D341Med (cell line): ENCODE measurements at places on chromosomes 16 and 17.

- no peak for DNase-seq
Measured at GRCh38 chr17:49217651-49218413, 7.3 kb downstream of the ABI3 start.

DNA sequence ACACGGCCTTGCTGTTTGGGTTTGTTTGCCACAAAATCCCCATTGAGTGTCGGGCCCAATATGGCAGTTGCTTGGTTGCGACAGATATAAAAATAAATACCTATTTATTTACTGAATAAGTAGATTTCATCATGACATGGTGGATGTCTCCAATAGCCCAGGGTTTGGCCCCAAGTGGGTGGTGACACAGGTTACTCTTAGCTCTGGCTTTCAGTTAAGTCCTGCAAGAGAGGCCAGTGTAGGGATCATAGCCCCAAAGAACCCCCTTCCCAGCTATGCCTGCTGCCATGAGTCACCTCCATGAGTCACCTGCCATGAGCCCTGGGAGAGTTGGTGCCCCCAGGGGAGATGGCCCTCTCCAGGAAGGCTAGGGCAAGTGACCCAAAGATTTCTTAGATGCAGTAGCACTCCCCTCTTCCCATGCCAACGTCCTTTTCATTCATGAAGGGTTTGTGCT, 78.7 kb upstream of the LGALS9 start:
- DNase-seq, result no peak

DNA sequence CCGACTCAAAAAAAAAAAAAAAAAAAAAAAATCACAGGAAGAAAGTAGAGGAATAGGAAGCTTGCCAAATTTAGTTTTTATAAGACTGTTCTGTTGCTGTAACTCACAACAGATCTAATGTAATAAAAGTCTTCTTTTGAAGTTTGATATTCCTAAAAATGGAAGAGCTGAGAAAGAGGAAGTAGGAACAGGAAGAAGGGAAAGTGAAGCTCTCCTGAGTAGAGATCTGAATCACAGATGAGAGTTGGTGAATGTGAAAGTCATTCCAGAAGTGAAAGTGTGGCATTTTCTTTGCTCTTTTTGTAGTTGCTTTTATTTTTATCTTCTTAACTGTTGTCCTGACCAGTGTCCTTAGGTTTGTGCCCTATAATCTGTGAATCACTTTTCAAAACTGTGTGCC, 2.1 kb downstream of the NMT1 start:
- no peak for DNase-seq

- peak; percentile 14 for DNase-seq
Measured at GRCh38 chr16:57374067-57374534, 1.8 kb downstream of the CX3CL1 start.

- no peak for DNase-seq
Measured at GRCh38 chr16:75062135-75062975, 54.2 kb downstream of the LDHD start.

DNA sequence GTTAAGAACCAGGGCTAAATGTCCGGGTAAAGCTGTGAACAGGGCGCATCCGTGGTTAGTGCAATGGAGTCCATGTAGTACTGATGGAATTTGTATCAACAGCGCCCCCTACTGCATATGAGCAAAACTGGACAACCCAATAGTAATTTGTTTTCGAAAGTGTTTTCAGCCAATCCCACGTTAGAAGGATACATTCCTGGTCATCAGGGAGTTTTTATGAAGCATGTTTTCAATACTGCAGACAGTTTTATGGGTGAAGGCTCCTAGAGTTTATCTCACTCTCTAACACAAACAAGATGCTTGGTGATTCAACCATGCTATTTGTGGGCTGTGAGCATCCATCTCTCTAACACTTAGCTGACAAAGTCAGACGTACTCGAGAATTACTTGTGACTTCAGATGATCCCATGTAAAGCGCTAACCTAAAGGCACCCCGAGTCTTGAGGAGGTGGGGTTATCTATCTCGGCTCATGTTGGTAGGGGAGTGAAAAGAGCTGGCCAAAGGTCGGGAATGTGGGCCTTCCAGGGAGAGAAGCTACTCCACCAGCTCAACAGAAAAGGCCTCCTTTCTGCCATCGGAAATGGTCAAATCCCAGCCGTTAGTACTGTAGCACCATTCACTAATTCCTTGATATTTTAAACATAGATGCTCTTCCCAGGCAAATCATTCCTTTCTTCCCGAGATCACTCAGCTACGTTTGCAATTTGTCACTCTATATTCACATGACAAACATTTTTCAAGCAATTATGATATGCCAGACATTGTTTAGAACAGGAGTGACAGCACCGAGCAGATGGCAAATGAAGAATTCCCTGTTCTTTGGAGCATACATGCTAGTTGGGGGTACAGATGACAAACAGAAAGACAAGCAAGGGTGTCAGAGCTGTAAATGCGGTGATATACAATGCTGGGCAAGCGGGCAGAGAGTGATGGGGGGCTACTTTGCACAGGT, 46.9 kb upstream of the HNF1B start:
- DNase-seq, result no peak

- peak; percentile 62 for DNase-seq
Measured at GRCh38 chr16:50547340-50548124, 664 bp upstream of the NKD1 start.

GRCh38 chr17:9330611-9331271, 244.9 kb downstream of the STX8 start:
- DNase-seq, result no peak

DNA sequence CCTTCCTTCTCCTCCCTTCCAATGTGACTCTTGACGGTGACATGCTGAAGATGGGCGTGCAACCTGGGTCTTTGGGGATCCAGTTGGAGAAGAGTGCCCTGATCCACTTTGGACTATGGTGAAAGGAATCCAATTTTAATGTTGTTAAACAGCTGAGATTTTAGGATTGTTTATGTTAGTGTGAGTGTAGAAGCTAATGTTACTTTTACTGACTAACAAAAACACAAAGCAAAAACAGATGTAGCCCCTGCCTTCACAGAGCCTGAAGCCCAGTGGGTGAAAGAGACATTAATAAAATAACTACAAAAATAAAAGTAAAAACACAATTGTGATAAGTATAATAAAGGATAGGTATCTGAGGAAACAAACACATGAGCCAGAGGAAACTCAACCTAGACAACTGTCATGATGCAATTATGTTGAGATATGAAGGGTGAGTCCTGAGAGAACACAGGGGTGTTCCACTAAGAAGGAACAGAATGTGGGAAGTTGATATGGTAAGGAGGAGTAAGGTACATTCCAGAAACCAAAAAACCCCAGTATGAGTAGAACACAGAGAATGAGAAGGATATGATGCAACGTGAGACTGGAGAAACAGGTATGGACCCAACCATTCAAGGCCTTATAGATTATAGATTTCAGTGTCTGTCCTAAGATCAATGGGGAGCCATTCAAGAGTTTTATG, 115.1 kb upstream of the PMFBP1 start:
- no peak for DNase-seq

DNA sequence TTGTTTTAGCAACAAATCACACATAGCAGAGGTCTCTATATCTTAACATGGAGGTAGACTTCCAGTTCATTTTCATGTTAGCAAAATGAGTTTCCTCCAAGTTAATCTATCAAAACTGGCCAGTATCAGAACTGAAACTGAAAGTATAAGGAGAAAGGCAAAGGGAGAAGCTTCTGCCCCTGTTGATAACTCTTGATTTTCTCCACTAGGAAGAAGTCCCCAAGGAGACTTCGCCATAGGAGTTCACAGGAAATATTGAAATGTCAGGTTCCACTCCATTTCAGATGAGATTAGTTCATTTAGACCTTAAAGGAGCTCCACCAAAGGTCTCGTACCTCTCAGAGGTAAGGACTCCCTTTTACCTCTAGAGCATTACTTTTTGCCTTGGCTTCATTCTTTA, 1.2 kb upstream of the OGFOD3 start:
- DNase-seq, result no peak

DNA sequence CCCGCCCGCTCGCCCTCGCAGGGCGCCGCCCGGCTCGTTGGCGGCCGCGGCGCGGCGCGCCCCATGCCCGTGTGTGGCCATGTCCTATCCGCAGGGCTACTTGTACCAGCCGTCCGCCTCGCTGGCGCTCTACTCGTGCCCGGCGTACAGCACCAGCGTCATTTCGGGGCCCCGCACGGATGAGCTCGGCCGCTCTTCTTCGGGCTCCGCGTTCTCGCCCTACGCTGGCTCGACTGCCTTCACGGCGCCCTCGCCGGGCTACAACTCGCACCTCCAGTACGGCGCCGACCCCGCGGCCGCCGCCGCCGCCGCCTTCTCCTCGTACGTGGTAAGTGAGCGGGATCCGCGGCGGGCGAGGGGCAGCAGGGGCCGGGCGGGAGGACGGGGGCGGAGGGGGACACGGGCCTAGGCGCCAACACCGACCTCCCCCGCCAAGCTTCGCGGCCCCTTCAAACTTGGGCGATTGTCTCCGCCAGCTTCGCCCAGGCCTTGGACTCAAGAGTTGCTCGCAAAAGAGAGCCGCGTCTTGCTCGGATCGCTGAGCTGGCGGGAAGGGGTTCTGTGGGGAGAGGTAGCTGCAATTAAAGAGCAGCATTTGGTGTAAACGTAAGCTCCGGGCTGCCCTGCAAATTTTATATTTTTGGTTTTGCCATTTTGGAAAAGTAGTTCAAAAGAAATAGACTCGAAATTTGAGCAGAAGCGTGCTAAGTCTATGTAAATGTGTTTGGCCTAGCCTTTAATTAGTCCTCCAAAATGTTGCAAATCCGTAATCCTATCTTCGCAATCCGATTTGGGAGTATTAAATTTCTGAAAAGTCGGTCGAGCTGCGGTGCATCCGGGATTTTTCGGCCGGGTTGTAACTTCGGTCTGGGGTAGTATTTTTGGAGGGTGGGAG, 702 bp downstream of the IRX5 start:
- no peak for DNase-seq

DNA sequence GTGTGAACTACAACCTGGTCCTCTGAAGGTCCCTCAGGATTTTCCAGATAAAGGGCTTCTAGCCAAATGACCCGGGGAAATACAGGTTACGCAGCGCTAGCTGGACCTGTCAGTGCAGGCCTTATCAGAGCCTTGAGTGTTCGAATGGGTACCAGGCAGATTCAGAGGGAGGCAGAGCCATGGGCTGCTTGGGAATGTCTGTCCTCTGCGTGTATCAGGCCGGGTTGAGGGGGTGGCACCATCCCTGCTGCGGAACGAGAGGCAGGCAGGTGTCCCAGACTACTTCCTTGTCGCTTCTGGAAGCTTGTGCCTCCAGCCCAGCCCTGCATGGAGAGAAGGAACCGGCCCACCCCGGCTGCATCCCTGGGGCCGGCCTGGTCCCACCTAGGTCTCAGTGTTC, 33.6 kb upstream of the SSTR5 start:
- DNase-seq, result no peak

DNA sequence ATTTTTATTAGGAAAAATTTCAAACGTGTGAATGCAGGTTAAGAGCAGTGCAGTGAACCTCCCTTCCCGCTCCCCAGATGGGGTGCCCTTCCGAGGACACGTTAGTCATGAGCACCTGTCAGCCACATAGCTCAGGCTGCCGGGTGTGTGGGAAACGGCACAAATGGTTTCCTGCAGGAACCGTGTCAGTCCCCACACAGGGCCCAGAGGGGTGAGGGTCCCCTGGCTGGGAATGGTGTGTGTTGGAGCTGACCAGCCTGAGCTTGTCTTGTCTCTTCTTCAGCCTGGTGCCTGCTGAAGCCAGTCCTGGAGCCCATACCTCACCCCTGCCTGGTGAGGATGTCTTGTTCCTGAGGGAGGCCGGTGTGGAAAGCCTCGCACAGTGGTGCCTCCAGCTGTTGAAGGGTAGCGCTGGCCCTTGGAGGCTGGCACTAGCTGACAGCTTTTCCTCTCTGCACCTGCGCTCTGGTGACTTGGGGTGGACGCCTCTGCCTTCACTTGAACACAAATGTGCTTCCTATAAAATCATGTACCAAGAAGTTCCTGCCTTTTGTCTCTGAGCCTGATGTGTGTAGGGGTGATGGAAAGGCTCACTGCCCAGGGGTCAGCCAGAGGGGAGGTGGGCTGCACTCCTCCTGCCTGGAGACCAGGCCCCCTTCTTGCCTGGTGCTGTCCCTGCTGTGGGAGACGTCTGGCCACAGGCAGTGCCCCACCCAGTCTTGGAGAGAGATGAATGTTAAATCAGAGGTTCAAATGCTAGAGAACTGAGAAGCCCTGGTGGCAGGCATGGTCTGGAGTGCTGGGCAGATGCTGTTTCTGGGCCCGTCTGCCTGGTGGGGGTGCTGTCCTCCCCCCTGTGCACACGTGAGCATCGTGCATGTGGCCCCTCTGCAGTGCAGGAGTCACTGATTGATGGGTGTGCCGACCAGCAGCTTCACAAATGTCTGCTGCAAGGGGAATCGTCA, 102.6 kb upstream of the ZNF750 start:
- no peak for DNase-seq
